ENCODE measurements at places on chromosomes 5 and 9. TPM values are rescaled to one million over a fixed set of nuclear protein-coding genes. Genes with fewer than 3 reads are reported as not detected.

GRCh38 chr9:131237291-131237690 lies 39.0 kb downstream of the FAM78A start:
- no peak for DNase-seq

DNA sequence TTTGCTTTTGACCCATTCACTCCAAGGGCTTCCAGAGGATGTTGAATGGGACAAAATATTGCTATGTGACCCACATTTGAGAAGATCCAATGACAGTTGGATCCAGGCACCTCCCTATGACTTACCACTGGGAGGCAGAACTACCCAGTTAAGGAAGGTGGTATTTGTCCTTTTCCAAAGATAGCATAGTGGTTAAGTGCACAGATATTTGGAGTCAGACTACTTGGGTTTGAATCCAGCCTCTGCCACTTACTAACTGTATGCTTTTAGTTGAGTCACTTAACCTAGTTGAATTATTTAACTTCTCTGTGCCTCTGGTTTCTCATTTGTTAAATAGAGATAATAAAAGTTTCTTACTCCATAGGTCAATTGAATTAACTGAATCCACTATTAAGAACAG lies 74.5 kb upstream of the PALM2AKAP2 start:
- no peak for DNase-seq

MLANA gene
- not detected for total RNA-seq

DNA sequence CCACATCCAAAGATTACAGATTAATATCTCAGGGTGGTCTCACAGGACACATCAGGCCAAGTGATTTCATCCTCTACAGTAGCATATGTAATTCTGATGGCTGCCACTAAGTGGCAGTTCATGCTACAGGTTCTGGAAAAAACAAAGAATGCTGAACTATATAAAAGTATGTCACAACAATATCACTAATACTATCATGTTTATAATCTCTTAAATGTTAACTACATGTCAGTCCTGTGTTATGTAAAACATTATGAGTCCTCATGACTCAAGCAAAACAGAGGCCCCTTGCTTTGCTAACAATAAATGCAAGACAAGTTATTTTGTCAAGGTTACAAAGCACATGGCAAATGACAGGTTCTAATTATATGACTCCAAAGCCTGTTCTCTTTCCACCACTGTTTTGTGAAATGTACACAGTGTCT lies 233.2 kb downstream of the FBXL17 start:
- no peak for DNase-seq

- DNase-seq: no peak
Measured at GRCh38 chr5:154316223-154316935, 125.8 kb downstream of the GALNT10 start.
